Suprapubic skin (tissue), 4 donors: ENCODE measurements at places on chromosomes 11 and 22. TPM values are rescaled to one million over a fixed set of nuclear protein-coding genes. Genes with fewer than 3 reads are reported as not detected.

TP53AIP1 gene
- total RNA-seq, result 19.2 TPM

GRCh38 chr11:114084414-114084813, 24.9 kb downstream of the ZBTB16 start:
- no peak for DNase-seq

DNA sequence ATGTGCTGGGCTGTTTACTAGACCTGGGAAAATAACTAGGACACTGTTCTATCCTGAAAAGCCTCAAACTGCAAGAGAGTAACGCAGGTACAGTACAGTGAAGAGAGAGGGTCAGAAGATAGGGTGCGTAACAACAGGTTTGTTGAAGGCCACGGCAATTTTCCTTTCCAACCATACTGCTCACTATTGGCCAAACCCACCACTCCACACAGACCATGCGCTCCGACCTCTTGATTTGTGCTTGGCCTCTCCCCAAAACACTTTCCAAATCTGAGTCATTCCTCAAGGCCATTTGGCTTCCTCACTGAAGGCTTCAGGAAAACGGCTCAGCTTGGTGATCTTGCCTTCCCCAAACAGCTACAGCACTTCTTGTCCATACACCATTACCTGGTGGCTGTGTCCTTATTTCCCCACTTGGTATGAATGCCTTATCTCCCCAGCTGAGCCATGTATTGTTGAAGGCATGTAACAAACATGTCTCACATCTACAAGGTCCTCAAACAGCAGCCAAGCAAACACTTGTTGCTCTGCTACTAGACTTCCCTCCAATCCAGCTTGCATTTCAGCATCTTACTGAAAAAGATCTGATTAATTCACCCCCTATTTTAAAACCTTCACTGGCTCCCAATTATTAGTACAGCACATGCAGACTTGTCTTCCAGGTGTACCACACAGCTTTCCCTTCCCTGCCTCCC, 40.9 kb downstream of the TCF20 start:
- DNase-seq, result no peak

DNA sequence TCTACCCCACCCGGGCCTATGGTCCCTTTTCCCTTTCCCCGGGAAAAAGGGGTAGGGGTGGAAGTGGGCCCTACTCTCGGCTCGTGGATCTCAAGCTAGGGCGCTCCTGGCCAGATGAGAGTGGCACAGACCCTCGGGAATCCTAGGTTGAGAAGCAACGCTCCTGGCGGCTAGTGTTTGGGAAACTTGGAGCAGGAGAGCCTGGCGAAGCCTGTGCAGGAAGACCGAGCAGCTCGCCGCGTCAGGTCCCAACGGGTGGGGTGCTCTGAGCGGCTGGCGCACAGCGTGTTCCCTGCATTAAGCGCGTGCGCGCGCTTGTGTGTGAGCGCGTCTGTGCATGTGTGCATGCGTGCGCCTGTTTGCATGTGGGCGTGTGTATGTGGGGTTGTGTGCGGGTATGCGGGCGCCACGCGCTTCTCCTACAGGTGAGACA, 7.1 kb upstream of the FLI1 start:
- no peak for DNase-seq

LRP4 gene
- 308 TPM for total RNA-seq

- DNase-seq, result no peak
Observed at GRCh38 chr11:77372726-77373125, 71.2 kb upstream of the GDPD4 start.

DNA sequence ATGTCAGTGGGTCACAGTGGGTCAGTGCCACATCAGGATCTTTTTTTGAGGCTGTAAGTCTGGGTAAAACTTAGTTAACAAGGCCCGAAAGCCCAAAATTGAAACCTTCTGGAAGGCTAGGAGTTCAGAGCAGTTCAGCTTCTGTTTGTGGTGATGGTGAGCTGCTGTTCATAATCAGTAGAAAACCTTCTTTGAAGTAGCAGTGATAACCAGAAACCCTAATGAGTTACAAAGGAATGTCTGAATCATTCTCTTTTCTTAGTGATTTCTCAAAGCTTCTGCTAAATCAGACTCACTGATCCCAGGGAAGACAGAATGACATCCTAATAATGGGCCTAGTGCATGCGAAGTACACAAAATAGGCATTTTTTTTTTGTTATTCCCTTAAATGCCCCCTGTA, 124.7 kb downstream of the PARVA start:
- no peak for DNase-seq

GRCh38 chr22:31625661-31626426, 36.2 kb downstream of the PISD start:
- DNase-seq, result no peak

GRCh38 chr11:59770869-59771268, 15.7 kb downstream of the STX3 start:
- no peak for DNase-seq

- DNase-seq, result no peak
Observed at GRCh38 chr11:115157247-115157646, 347.0 kb downstream of the CADM1 start.

DNA sequence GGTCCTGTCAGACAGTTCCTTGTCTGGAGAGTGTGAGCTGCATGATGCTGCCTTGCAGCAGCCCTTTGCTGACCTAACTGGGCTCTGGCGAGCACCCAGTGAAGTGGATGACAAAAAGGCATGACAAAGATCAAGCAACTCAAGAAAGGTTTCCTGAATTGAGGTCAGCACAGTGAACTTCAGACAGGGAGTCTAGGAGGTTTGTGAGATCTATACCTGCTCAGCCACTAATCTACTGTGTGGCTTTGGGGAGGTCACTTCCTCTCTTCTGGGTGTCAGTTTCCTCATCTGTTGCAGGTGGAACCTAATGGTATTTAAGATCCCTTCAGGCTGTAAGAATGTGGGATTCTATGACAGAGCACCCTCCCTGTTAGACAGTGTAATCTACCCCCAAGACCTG, 213.9 kb upstream of the NARS2 start:
- no peak for DNase-seq

GRCh38 chr11:34161812-34162492, 56.5 kb downstream of the NAT10 start:
- no peak for DNase-seq

DNA sequence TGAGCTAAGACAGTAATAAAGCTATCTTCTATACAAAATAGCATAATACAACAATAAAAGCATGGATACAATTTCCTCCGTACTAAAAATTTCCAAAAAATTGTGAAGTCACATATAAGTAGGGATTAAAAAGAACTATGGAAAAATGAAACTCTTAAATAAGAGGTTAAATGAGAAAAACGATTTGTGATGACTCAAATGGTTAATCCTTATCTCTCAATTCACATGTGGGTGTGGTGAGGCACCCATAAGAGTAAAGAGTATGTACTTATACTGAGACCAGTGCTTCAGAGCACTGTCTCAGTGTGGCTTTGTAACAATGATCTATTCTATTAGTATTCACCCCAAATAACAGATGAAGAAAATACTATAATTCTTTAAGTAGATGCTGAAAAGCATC, 25.0 kb upstream of the CCDC34 start:
- no peak for DNase-seq

- no peak for DNase-seq
Observed at GRCh38 chr11:112156956-112157766, 6.7 kb downstream of the IL18 start.

DNA sequence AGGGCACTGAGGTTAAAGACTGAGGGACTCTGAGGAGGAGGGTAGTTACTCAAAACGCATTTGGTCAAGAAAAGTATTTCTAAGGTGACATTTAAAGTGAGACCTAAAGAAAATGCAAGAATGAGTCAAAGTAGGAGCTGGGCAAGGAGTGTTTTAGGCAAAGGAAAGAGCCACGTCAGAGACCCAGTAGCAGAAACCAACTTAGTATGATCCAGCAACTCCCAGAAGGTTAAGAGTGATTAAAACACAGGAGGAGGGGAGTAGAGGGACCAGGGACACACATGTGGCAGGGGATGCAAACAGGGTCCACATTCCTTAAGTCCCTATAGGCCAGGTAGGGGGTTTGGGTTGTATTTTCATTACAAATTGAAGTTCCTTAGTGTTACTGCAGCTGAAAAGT, 24.3 kb upstream of the CCDC34 start:
- DNase-seq, result no peak

DNA sequence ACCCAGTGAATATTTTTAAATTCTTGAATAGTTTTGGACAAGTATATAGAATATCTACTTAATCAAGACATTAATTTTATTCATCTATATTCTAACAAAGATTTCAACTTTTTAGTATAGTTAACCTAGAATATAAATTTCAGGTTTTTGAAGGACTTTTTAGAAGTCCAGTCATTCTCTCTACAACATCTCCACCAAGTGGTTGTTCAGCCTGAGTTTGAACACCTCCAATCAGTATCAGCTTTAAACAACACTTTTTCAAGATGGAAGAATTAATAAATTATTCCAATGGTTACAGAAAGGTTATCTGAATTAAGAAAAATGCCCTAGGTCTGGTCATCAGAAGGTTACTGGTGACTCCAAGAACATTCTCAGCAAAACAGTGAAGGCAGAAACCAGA, 31.8 kb downstream of the EIF3M start:
- no peak for DNase-seq

SLC22A9 gene
- not detected for total RNA-seq

ANO9 gene
- 124 TPM for total RNA-seq

DPP3 gene
- 23.0 TPM for total RNA-seq

NCAM1 gene
- total RNA-seq, result 2.2 TPM

HOATZ gene
- not detected for total RNA-seq

- DNase-seq, result no peak
Observed at GRCh38 chr11:120932305-120932915, 91.5 kb upstream of the TBCEL start.

DNA sequence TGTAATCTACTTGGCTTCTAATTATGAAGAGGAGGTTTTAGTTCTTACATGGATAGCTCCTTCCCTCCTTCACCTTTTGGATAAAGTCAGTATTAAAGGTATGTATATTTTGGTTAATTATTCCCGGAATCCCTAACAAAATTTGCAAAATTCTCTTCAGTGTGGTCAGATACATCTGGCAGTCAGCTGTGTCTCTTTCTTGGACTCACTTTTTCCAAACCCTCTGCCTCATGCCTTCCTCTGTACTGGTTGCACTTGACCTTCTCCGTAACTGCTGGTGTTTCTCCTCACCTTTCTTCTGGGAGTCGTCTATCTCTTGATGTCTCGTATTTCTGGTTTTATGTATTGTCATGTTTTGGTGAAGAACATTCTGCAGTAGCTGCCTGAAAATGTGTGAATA, 62.5 kb downstream of the PPP6R3 start:
- no peak for DNase-seq

DNA sequence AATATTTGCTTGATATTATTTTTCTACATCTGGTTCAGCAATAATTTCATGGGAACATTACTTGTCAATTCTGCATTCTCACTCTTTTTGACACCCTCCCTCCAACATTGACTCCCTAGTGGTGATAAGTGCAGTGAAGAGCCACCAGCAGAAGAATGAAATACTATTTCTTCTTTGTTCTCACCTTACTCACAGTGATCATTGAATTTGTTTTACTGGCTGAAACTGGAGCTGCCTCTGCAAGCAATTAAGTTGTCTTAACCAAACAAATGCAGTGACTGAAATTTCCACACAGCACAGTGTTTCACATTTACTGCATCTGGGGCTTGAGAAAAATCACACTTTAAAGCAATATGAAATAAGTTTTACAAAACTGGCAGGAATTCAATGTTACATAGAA, 189.8 kb downstream of the JRKL start:
- DNase-seq, result no peak

GRCh38 chr11:68969386-68969785, 11.4 kb downstream of the MRGPRD start:
- DNase-seq, result peak; percentile 62

DNA sequence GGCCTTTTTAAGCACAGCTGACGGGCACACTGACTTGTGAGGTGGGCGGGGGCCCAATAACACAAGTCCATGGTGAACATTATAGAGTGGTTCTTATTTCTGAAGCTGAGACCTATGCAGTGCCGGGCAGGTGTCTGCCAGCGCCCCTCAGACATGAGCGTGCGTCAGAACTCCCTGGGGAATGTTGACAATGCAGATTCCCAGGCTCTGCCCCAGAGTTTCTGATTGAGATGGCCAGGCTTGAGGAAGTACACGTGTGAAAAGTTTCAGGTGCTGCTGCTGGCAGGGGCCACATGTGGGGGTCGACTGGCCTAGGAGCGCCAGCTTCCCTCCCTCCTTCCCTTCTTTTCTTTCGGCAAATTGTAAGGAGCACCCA, 46.2 kb downstream of the TPCN2 start:
- no peak for DNase-seq

GRCh38 chr11:13145461-13145860, 132.1 kb upstream of the BMAL1 start:
- no peak for DNase-seq

DNA sequence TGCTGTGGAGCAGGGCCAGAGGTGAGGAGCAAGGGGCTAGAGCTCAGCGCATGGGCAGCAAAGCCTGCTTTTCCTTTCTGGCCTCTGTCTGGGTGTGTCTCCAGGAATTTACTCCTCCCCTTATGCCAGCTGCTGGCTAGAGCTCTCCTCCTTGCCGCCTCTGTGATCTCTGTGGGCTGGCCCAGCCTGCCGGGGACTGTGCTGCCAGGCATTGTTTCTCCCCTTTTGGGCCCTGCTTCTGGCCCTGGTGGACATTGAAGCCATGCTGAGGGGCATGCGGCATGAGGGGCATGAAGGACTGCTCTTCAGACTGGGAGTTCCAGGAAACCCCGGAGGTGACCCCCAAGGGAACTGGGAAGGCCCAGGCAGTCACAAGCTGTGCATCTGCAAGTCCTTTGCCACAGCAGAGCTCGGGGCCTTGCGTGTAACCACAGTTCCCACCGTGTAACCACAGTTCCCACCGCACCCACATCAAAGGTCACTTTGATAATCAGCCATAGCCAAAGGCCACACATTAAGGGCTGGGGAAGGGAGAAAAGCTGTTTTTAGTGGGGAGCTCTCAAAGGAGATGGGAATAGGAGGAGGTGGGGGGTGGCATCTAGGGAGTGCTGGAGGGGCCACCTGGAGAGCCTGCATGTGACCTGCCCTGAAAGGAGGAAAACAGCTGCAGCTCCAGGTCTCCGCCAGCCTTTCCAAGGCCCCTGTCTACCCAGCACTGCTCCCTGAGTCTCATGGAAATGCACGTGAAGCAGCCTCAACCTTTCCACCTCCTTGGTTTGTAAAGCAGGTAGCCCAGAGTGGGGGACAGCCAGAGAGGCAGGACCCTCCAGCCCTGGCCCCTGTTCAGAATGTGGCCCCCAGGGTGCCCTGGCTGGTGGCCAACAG, 62.3 kb downstream of the PPFIBP2 start:
- DNase-seq, result no peak

DNA sequence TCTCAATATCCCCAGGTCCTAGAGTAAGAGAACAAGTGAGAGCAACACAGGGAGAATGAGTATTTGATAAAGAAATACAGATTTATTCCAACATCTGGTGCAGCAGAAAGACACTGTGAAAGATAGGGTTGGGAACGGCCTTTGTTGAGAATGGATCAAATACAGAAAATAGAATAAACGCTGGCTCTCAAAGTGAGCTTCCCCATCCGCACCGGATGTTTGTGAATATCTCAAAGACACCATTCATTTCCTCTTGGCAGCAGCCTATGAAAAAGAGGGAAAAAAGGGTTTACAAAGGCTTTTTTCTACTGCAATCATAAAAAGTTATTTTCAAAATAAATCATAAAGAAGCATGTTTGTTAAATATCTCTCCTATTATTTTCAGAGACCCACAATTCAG, 279.3 kb downstream of the CASP12 start:
- DNase-seq, result no peak

- DNase-seq, result peak; percentile 79
Observed at GRCh38 chr11:1299621-1300020, 9.8 kb downstream of the TOLLIP start.

FAM76B gene
- total RNA-seq, result 30.7 TPM
